Occipital lobe (tissue), 3 donors: ENCODE measurements at places on chromosomes 6 and 20.

DNA sequence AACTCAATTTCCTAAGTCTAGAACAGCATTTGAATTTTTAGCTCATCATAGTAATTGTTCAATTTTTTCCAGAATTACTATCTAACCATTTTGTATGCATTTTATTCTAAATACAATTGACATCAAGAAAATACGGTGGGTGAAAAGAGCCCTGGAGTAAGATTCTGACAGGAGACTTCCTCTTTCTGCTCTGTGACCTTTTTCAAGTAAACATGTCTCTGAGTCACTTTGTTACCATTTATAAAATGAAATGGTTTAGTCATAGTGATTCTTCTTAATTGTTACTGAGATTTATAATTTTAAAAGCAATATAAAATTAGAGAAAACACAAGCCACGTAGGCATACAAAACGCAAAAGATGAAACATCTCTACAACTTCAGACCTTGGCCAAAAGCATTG is 80.2 kb downstream of the PLCB1 start:
- DNase-seq, result no peak

- DNase-seq, result no peak
Measured at GRCh38 chr20:42907730-42908129, 282.0 kb downstream of the PTPRT start.

GRCh38 chr6:15061180-15061641 is 184.7 kb upstream of the JARID2 start:
- no peak for DNase-seq

- no peak for DNase-seq
Measured at GRCh38 chr6:44441091-44441855, 53.8 kb downstream of the CDC5L start.

DNA sequence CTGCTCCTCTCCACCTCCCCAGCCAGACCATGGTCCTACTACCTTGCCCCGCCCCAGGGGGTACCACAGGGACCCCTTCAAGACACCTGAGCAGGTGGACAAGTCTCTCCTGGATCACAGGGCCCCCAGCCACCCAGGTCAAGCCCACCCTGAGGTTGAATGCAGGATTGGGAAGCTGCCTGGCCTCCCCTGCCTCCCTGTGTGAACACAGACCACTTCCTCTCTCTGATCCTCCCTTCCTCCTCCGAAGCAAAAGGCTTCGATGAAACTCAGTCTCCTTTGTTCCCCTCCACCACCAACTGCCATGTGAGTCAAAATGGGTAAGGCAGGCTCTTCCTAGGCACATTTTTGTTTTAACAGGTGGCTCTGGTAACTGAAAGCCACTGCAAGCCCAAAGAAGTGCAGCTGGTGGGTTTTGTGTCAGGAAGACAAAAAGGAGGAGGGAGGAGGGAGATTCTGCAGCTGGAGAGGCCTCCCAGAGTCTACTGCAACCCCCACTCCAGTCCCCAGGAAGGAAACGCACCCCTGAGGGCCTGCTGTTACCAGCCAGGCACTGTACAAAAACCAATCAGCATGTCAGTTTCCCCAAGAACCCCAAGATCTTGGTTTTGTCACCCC is 5.4 kb downstream of the ADA start:
- DNase-seq, result no peak

- peak; percentile 4 for DNase-seq
Measured at GRCh38 chr6:106339334-106340029, 13.9 kb upstream of the ATG5 start.

- DNase-seq, result no peak
Measured at GRCh38 chr6:119071576-119071975, 6.9 kb downstream of the FAM184A start.

DNA sequence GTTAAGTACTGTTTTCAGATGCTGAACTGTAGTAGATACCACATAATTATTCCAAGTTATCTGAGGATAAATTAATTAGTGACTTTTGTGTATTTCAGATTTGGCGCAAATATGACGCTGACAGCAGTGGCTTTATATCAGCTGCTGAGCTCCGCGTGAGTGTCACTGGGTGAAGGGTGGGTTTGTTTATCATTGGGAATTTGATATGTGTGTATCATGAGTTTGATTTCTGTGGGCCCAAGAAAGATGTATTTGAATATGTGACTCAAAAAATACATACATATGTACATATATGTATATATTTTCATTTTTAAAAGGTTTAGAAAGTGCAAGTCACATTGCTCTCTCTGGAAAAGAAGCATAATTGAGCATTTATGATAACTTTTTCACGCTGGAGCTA is 17.4 kb downstream of the SCGN start:
- DNase-seq, result no peak
